Progenitor cell of endocrine pancreas (in vitro differentiated cells): ENCODE measurements at places on chromosomes 6 and 20.
A peak's percentile ranks its signal among the peaks of the same experiment; 100 is the strongest.

DNA sequence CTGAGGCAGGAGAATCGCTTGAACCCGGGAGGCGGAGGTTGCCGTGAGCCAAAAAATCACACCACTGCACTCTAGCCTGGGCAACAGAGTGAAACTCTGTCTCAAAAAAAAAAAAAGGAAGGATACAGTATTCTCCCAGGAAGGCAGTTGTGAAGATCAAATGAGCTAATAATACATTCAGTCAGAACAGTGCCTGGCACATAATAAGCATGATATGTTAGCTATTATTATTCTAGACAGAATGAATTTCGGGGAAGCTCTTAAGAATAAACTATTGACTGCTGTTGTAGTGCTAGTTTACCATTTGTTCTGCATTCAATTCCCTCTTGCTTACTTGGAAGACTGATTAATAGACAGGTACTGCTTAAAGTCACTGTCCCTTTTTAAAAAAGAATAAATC, 40.6 kb downstream of the NDUFAF5 start:
- DNase-seq: no peak

DNA sequence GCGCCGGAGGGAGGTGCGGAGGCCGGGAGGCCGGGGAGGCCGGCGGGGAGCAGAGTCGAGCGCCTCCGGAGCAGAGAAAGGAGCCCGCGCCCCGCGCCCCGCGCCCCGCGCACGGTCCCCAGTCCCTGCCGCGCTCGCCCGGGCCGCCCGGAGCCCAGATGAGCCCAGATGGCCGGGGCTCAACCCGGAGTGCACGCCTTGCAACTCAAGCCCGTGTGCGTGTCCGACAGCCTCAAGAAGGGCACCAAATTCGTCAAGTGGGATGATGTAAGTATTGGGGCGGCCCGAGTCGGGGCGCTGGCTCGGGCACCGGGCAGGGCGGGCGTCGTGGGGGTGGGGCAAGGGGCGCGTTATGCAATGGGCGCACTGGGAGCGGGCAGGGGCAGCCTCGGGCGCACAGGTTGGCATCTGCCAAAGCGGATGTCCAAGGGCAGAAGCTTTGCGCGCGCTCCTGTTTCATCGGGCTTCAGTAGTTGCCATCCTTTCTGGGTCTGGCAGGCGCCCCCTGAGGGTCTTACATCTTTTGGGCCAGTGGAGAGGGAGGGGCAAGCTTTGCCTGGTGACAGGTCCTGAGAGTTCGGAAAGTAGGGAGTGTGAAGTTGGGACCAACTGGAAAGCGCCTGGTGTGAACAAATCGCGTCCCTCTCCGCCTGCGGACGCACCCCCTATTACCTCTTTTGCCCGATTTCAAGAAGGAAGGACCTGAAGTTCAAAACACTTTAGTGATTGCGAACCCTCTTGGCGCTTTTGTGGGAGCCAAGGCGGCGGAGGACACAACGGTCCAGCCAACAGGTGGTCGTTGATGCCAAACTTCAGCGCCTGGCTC, 631 bp downstream of the PLCB1 start:
- peak; percentile 9 for DNase-seq

GRCh38 chr20:49431329-49431728, 51.1 kb downstream of the KCNB1 start:
- DNase-seq: no peak

DNA sequence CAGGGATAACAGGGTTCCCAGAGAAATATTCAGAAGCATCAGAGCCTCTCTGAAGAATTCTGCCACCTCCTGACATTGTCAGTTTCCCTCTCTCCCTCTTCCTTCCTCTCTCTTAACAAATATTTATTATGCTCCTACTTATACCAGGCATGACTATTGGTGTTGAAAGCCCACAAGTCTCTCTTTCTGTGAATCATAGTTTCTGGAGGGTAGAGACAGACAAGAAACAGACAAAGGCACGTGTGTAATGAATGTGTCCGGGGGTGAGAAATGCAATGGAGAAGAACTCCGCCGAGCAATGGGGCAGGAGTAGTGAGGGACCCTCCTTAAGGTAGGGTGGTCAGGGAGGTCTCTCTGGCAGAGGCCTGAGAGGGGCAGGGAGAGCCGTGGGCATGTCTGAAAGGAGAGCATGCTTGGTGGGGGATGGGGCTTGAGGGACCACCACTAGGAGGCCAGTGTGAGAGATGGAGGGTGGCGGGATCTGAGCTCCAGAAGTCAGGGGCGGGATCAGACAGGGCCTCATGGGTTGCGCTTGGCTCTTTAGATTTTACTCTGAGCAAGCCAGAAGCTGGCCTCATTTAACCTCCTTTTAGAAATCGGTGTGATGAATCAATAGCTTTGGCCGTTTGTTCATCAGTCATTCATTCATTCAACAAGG, 57.3 kb downstream of the EYA2 start:
- DNase-seq: no peak

GRCh38 chr6:37039958-37040357, 34.5 kb downstream of the FGD2 start:
- no peak for DNase-seq

- DNase-seq: no peak
These were observed 13.3 kb upstream of the ITPR3 start for GRCh38 chr6:33607784-33608161.

DNA sequence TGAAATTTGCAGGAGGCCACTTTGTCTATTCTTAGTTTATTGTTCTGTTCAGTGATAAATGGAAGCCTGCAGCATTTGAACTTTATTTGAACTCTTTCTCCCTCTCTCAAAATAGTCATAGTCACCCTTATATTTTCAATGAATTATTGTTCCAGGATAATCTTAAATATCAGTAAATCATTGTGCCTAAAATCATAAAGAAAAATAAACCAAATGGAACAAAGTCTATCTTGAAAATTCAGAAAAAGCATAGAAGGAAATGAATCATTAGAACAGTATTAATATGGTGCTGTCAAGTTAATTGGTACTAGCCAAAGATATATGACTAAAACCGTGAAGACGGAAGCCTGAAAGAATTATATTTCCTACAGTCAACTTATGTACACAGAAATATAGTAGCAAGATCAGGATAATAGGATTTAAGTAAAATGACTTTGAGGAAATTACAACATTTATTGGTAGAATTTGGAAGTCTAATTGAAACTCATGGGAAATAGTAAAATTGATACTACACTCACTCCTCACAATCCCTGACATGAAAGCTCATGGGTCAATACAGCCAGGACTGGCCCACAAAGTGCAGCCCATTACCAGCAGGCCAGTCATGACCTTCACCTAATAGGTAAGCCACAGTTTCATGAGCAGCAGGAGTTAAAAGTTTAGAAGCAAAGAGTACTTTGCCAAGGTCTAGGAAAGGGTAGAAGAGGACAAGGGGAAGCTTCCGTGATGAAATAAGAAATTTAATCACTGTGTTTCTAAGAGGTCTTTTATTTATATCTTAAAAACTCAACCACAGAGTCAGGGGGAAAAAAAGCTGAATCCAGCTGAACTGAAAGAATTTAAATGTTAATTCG, 119.9 kb upstream of the ENPP5 start:
- no peak for DNase-seq

- DNase-seq: no peak
These were observed 65.0 kb upstream of the CD93 start for GRCh38 chr20:23151008-23151703.

DNA sequence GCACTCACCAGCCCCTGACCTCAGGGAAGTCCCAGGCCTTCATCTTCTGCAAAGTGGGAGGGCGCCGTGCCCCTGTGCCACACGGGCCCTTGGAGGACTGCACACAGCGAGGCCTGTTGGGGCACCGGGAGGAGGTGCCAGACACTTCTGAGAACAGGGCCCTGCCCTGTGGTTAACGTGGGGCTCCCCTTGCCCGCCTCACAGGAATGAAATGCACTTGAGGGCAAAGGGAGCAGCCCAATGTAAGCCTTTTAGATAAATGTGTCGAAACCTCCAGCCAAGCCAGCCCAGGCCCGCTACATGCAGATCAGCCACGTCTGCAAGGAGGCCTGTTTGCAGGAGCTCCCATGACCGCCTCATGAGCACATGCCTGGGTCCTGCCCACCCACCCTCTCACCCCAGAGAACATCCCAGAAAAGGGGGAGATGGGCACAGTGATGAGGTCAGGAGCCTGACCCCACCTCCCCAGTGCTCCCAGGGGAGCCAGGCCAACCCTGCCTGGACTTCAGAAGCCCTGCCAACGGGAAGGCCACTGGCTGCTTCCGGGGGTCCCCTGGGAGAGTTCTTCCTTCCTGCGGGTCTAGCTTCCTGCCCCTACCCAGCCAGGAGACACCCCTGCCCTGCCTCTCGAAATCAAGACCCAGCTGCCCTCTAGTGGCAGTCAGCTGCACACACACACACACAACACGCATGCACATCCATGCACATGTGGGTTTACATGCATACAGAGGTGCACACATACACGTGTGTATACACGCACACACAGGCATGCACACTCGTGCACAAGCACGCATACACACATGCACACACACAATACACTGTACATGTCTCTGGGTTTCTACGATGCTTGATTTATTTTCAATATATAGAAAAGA, 178.7 kb downstream of the TAF4 start:
- DNase-seq: peak; percentile 39

DNA sequence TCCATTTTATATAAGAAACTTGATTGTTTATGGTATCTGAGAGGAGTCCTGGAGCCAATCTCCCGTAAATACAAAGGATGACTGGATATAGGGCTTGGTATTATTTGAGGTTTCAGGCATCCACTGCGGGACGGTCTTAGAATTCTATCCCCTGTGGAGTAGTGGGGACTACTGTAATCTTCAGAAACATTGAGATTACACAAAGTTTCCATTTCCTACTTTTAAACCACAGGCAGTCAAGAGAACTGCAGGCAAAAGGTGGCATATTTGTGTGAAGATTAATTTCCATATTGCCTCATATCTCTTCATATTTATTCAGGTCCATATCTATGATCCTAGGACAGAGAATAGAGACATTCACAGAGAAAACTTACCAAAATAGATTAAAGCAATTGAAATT, 586.2 kb downstream of the PHF3 start:
- DNase-seq: no peak

DNA sequence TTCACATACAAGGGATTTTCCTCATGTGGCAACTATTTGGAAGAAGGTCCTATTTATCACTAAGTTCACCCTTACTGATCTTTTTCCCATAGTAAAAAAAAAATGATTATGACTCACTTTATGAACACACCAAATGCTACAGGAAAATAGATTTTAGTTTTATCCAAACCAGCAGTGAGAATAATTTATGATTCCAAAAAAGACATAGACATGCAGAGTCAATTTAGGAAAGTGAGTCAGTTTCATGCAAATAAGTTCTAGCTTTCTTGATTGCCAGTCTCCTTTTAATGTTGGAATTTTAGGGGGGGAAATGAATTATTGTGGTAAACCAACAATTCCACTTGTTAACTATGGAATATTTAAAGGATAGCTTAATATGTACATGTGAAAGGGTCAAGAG, 64.0 kb upstream of the RNF146 start:
- no peak for DNase-seq

GRCh38 chr6:78799682-78800081, 67.7 kb upstream of the IRAK1BP1 start:
- DNase-seq: no peak
